HS-5 (cell line): ENCODE measurements at places on chromosomes 5 and 9.

GRCh38 chr5:158880483-158881001, 219.2 kb downstream of the EBF1 start:
- DNase-seq, result no peak

GRCh38 chr9:93319992-93320500, 131.4 kb upstream of the FAM120A start:
- no peak for DNase-seq

- DNase-seq, result no peak
Measured at GRCh38 chr9:21357479-21358460, 7.1 kb upstream of the IFNA6 start.

GRCh38 chr5:58087123-58087522, 372.8 kb downstream of the PLK2 start:
- no peak for DNase-seq

DNA sequence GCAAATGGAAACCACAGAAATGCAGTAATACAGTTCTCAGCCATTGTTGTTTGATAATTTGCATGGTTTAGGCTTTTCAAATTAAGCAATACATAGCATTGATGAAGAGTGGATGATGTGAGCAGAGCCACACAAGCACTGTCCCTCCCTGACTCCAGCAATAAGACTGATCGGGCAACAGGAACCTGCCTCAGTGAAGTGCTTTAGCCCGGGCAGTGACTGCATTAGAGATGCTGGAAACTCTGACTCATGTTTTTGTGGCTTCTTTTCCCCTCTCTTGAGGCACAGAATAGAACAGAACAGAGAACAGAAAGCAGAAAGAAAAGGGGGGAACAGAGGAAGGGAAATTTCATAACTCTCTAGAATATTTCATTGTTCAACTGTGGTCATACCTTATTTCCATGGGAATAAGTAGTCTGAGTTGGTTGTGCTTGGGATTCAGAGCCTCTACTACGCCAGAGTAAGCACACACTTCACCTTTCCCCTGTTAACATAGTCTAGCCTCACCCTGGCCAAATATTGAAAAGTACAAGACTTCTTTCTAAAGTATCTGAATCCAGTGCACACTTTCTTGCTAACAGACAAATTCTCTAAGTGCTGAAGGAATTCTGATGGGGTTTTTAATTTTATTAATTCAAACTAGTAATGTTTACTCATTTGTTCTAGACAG, 164.8 kb upstream of the VCAN start:
- DNase-seq, result peak; percentile 34

DNA sequence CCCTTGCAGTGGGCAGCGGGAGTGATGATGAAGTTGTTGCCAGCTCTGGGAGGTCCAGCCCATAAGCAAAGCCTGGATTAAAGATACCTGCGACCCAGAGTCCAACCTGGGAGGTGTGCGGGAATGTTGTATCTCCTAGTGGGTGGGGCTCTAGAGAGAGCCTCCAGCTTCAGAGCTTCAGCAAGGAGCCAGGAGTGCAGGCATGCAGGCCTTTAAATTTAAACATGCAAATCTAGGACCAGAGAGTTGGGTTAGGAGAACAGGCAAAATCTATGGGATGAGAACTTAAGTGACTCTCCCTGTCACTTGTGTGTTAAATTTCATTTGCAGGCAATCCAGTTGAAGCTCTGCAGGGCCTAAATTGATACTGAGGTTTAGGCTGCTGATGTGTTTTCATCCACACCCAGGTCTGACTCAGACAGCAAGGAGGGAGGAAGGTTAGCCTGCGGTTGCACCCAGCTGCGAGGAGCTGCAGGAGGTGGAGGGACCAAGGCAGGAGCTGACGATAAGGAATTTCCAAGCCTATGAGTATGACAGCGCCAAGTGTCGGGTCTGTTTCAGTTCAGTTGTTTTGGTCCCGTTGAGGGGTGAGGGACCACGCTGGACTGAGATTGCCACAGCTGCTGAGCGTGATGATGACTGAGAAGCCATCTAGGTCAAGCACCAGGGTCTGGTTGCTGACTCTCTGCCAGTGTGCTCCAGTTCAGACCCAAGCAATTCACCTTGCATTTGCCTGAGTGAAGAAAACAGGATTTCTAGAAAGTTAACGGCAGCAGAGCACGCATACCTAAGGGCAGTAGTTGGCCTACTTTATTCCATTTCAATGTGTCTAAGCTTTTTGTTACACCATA, 243.0 kb downstream of the ICE1 start:
- no peak for DNase-seq
